ENCODE measurements at places on chromosomes 13 and 19.
A peak's percentile ranks its signal among the peaks of the same experiment; 100 is the strongest.

DNA sequence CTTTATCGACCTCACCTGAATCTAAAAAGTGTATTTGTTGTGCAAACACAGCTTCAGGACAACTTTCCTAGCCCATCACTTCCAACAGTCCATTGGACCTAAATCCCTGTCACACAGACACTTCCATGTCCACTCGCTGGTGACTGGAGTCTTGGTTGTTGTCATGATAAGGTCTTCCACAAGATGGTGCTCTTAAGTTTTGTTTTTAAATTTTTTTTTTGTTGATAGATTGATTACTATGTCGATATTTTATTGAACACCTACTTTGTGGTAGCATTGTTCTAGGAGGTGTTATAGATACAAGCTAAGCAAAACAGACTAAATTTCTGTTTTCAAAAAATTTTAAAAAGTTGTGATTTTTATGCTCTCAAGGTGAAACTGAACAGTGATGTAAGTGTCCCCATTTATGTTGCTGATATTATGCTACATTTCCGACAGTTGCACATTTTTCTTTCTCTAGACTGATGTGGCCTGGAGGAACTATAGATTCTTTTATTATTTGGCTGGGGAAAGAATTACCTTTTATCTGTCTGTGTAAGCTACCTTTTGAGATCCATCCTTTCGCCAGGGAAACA, 8.1 kb upstream of the ERICH6B start:
- DNase-seq, result no peak

- DNase-seq, result no peak
Measured at GRCh38 chr19:40314656-40315055, 29.5 kb upstream of the AKT2 start.

GRCh38 chr13:98364647-98365046, 187.6 kb upstream of the RNF113B start:
- DNase-seq, result no peak

DNA sequence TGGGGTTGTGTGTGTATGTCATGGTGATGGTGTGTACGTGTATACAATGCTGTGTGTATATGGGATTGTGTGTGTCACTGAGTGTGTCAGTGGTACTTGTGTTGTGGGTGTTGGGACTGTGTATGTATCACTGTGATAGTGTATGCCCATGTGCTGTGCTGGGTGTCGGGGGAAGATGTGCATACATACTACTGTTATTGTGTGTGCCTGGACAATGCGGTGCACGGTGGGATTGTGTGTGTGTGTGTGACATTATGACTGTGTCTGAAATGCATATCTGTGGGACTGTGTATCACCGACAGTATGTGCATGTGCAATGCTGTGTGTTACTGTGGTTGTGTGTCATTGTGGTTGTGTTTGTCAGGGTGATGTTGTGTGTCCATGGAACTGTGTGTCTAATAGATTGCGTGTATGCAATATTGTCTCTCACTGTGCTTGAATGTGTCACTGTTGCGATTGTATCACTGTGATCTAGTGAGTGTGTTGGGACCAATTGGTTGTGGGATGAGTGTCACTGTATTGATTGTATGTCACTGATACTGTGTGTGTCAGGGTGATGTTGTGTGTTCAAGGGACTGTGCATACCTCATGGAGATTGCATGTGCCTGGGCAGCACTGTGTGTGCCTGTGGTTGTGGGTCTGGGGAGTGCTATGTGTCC, 11.0 kb upstream of the BBC3 start:
- DNase-seq, result no peak

DNA sequence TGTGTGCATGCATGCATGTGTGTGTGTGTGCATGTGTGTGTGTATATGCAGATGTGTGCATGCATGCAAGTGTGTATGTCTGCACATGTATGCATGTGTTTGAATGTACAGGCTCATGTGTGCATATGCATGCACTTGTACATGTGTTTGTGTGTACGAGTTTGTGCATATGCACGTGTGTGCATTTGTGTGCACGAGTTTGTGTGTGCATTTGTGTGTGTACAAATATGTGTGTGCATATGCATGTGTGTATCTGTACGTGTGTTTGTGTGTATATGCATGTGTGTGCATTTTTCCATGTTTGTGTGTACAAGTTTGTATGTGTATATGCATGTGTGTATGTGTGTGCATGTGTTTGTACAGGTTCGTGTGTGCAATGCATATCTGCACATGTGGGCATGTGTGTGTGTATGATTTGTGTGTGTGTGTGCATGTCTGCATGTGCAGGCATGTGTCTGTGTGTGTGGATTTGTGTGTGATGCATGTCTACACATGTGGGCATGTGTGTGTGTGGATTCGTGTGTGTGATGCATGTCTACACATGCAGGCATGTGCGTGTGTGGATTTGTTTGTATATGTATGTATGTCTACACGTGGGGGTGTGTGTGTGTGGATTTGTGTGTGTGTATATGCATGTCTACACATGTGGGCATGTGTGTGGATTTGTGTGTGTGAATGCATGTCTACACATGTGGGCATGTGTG, 57.1 kb downstream of the F2RL3 start:
- no peak for DNase-seq

DNA sequence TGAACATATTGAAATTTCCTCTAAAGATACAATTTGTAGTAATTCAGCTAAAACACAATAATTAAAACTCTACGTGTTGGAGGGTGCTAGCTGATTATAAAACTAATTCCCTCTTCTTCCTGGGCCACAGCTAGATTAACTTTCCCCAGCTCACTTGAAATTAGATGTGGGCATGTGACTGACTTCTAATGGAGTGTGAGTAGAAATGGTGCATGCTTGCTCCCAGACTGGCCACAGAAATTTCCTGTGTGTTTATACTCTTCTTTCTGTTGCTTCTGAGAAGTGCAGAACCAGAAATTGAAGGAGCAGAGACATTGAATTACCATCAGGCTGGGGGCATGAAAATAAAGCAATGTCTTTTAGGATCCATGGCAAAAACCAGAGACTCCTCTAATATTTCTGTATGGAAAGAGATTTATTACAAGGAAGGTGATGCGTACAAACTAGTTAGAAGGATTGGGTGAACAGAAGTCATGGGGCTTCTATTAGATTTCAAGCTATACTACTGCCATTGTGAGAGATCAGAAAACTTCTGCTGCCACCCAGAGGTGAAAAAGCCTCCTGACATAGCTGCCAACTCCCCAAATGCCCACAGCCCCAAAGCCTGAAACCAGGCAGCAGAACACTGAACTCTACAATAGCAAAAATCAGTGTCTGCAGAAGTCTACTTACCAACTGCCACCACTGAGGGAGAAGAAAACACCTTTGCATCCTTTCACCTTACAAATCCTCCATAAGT, 379.2 kb upstream of the MIR17HG start:
- no peak for DNase-seq

- peak; percentile 73 for DNase-seq
Measured at GRCh38 chr19:19602136-19602712, 16.3 kb downstream of the PBX4 start.

GRCh38 chr19:19224852-19225494, 13.2 kb downstream of the NCAN start:
- peak; percentile 69 for DNase-seq

DNA sequence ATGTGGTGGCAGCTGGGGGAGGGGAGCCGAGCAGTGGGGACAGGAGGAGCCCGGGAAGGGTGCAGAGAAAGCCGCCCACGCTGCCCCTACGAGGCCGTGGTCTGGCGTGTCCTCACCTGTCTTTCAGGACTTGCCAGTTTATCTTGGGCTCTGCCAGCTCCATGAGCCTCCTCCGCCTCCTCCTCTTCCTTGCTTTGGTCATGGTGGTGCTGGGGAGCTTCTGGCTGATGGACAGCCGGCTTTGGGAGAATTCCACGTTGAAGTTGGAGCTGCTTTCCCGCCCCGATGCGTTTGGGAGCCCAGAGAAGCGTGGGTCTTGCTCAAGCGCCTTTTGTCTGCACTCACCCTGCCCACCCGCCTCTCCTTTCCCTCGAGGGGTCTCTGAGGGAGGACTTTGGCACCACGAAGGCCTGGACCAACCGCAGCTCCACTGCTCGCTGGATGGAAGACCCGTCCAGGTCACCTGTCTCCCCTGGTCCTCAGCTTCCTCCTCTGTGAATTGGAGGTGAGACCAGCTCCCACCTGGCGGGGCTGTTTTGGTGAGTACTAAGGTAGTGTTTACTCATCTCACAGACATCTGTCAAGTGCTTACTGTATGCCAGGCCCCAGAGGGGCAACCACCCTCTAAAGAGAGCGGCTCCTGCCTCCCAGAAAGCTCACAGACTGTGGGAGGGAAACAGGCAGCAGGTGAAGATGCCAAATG, 29.7 kb upstream of the MIER2 start:
- DNase-seq, result no peak

- no peak for DNase-seq
Measured at GRCh38 chr13:113874579-113875428, 10.9 kb upstream of the GAS6 start.

GRCh38 chr19:19591133-19591825, 27.2 kb downstream of the PBX4 start:
- DNase-seq, result peak; percentile 73

DNA sequence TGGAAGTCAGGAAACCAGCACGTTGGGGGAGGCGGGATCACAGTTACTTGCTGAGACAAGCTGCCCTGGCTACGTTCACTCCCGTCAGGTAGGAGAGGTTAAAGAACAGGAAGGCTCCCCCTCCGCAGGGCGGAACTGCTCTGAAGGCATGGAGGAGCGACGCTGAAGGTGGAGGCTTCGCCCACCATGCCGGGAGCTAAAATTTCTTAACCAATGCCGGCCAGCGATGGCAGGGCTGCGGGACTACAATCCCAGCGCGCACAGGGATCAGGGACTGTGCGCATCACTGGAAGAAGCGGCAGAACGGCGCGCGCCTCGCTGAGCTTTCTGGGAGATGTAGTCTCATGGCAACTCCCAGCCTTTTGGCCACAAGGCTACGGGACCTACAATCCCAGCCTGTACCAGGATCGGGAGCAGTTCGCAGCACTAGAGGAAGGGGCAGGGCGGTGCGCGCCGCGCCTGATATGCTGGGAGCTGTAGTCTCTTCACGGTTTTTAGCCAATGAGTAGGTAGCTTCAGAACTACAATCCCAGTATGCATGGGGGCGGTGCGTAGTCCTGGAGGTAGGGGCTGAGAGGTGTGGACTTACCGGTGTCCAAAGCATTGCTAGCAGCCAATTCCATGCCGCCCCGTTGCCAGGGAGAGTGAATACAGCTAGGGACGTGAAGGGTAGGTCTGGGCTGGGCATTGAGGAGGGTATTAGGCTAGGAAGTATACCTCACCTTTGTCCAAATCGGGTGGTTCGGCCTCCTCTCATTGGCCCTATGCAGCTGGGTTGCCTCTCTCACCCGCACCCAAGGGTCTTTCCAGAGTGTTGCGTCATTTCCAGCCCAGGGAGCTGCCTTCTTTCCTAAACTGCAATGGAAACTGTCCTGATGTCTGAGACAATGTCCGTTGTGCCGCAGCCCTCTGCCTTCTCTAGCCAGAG, 12.8 kb upstream of the ZNF682 start:
- DNase-seq, result peak; percentile 41

GRCh38 chr19:50899569-50899968, 11.6 kb downstream of the KLK4 start:
- DNase-seq, result no peak

GRCh38 chr13:22761709-22762108, 419.1 kb upstream of the SGCG start:
- no peak for DNase-seq

GRCh38 chr13:98961503-98962105, 16.3 kb downstream of the DOCK9 start:
- no peak for DNase-seq

Data from central memory CD4-positive, alpha-beta T cell (primary cell).